Naive thymus-derived CD4-positive, alpha-beta T cell (primary cell): ENCODE measurements at places on chromosomes 13 and 19. TPM values are rescaled to one million over a fixed set of nuclear protein-coding genes. Genes with fewer than 3 reads are reported as not detected.
A peak's percentile ranks its signal among the peaks of the same experiment; 100 is the strongest.

SLC10A2 gene
- not detected for total RNA-seq

KLK12 gene
- not detected for total RNA-seq

KIR2DL4 gene
- 0.44 TPM for total RNA-seq

TUBB4A gene
- total RNA-seq, result 2.0 and 2.6 TPM in 2 replicates

GRCh38 chr19:41871573-41872383 lies 5.3 kb upstream of the CD79A start:
- peak; percentile 68 for DNase-seq

DNA sequence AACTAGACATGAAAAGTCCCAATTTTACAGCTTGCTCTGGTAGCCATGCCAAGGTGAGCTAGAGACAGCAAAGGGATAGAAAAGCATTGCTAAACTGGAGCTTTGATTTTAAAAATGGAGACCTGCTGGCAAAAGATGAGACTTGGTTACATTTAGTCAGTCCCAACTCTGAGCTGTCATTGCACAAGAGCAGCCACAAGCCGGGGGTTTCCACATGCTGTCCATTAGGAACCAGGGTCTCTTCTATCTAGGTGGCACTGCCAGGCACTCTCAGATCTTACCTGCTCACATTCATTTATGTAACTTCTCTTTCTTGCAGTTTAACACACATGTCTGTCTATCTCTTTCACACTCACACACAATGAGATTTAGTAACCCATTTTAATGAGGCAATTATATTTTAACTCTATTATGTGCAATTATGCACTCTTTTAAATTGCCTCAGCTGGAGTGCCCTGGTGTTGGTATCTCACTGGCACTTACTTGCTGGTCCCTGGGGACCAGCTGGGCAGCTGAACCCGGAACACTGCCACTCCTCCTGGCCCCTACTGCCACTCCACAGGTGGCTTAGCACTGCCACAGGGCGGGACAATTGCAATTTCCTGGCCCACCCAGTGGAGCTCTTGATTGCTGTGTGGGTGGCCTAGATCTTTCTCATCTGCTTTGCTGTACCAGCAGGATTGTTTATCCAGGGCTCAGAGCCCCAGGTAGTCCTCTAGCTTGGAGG lies 112.5 kb downstream of the COG6 start:
- DNase-seq, result no peak

GRCh38 chr13:33723365-33723764 lies 94.6 kb upstream of the RFC3 start:
- no peak for DNase-seq
